Activated CD4-positive, alpha-beta T cell treated with anti-CD3 and anti-CD28 coated beads for 36 hours (primary cell): ENCODE measurements at places on chromosomes 11 and 22. TPM values are rescaled to one million over a fixed set of nuclear protein-coding genes. Genes with fewer than 3 reads are reported as not detected.
A peak's percentile ranks its signal among the peaks of the same experiment; 100 is the strongest.

DNA sequence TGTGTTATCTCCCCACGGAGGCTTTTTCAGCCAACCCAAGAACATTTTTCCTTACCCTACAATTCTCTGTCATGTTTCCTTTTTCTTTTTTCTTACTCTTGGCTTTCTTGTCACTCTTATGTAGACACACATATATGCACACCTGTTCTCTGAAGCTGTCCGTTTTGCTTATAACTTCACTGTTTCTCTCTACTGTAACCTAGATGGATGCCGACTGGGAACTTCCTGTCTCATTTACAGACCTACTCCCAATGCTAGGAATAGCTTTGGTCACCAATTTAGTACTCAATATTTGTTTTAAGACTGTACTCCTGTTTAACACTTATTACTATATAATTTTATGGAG lies 9.9 kb upstream of the CASP12 start:
- no peaks in the 10 kb centered on the region for H3K27me3 ChIP-seq
- peaks cover 5% of the 10 kb centered on the region for H3K36me3 ChIP-seq
- H3K4me3 ChIP-seq: no peak overlapping the region
- peak overlapping the region; percentile 28 for H3K27ac ChIP-seq
- H3K4me1 ChIP-seq: peaks cover 32% of the 10 kb centered on the region
- no peak for DNase-seq

DNA sequence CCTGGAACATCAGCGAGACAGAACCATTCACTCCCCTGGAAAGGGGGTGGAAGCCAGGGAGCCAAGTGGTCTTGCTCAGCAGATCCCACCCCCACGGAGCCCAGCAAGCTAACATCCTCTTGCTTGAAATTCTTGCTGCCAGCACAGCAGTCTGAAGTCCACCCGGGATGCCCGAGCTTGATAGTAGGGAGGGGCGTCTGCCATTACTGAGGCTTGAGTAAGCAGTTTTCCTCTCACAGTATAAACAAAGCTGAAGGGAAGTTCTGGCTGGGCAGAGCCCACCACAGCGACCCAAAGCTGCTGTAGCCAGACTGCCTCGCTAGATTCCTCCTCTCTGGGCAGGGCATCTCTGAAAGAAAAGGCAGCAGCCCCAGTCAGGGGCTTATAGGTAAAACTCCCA lies 764.8 kb upstream of the LUZP2 start:
- no peak for DNase-seq
- no peaks in the 10 kb centered on the region for H3K4me1 ChIP-seq
- no peak overlapping the region for H3K27ac ChIP-seq
- no peaks in the 10 kb centered on the region for H3K27me3 ChIP-seq
- no peaks in the 10 kb centered on the region for H3K36me3 ChIP-seq

DNA sequence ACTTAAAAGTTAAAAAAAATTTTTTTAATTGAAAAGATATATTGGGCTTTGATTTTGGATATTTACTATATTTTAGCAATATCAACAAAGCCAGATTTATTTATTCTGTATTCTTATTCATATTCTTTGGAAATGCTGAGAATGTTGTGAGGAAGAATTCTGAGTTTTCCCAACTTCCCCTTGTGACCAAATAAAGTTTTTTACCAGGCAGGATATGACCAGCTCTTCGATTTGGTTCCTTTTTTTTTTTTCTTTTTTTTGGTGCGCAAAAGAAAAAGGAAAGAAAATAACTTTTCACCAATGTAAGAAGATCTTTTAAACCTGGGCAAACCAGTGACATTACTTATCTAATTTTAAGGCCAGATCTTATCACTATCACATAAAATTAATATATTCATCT lies 12.9 kb downstream of the TCP11L1 start:
- DNase-seq: no peak
- no peaks in the 10 kb centered on the region for H3K27me3 ChIP-seq
- H3K36me3 ChIP-seq: peaks cover 25% of the 10 kb centered on the region
- no peak overlapping the region for H3K4me3 ChIP-seq

GRCh38 chr11:130813196-130813595 lies 103.1 kb downstream of the SNX19 start:
- H3K36me3 ChIP-seq: no peaks in the 10 kb centered on the region

DNA sequence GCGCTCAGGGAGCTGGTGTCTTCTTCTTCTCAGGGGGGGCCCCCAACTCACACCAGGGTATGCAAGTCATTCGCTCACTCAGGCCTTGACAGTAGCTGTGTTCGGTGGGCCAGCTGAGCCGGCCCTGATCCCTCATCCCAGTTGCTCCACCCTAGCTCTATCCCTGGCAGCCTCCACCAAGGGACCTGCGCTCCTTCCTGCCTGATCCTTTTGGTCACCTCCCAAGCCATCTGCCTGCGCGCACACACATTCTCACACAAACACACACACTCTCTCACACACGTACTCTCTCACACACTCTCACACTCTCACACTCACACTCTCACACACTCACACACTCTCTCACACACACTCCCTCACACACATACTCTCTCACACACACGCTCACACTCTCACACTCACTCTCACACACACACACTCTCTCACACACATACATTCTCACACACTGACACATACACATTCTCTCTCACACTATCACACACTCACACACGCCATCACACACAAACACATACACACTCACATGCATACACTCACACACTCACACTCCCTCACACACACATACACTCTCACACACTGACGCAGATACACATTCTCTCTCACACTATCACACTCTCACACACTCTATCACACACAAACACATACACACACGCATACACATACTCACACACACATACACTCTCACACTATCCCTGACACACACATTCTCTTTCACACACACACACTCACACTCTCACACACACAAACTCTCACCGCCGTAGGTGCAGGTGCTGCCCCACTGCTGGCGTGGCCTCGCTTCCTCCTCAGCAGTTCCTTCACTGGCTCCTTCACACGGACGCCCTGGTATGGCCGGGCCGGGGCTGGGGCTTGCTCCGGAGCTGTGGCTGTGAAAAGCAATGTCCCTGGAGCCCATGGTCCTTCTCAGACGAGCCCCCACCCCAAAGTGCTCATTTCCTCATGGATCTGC lies 20.8 kb downstream of the POU2AF1 start:
- H3K27me3 ChIP-seq: no peaks in the 10 kb centered on the region
- peaks cover 2% of the 10 kb centered on the region for H3K4me1 ChIP-seq
- no peaks in the 10 kb centered on the region for H3K36me3 ChIP-seq
- DNase-seq: no peak

The OR51B5 gene
- not detected for total RNA-seq

The GSTT2 gene
- not detected for total RNA-seq

GRCh38 chr11:9214765-9215164 lies 50.4 kb downstream of the DENND5A start:
- no peak overlapping the region for H3K4me3 ChIP-seq
- H3K36me3 ChIP-seq: no peaks in the 10 kb centered on the region
- peaks cover 55% of the 10 kb centered on the region for H3K4me1 ChIP-seq
- no peaks in the 10 kb centered on the region for H3K27me3 ChIP-seq

DNA sequence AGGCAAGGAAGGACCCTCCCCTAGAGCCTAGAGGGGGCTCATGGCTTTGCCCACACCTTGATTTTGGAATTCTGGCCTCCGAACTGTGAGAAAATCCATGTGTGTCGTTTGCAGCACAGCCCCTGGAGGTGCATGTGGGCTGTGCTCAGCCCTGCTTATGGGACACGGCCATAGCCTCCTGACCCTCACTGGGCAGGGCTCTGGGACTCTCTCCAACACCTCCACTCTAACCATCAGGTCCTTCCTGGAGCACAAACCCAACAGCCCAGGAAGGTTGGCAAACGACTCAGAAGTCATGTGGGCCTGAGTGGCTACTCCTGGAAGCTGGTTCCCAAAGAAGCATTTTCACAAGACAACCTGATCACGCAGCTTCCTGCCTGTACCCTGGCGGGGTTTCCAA lies 144.1 kb downstream of the CTTN start:
- H3K27ac ChIP-seq: no peak overlapping the region
- H3K36me3 ChIP-seq: no peaks in the 10 kb centered on the region
- no peaks in the 10 kb centered on the region for H3K4me1 ChIP-seq

DNA sequence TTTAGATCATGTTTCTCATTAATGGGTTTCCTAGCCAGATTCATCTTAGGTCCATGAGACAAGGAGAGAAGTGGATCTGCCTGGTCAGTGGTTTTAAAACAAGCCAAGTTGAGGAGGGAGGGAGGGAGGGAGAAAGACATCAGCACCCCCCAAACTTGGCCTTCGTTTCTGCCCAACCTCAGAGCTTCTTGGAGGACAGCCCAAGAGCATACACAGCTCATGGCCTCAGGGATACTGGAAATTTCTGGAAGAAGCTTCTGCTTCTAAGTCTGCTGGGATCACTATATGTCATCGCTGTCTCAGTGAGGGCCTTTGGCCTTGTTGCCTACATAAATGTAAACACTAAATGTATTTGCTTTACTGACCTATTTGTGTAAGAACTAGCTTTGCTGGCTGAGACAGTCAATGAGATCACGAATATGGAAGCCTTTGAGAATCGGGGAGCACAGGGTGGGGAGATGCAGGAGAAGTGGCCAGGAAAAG lies 375.1 kb downstream of the BUD13 start:
- no peaks in the 10 kb centered on the region for H3K36me3 ChIP-seq
- DNase-seq: no peak
- H3K27me3 ChIP-seq: no peaks in the 10 kb centered on the region
- no peak overlapping the region for H3K27ac ChIP-seq

- peaks cover 20% of the 10 kb centered on the region for H3K36me3 ChIP-seq
- H3K4me3 ChIP-seq: no peak overlapping the region
- DNase-seq: no peak
These were observed 6.7 kb upstream of the SCARF2 start for GRCh38 chr22:20444325-20444724.

DNA sequence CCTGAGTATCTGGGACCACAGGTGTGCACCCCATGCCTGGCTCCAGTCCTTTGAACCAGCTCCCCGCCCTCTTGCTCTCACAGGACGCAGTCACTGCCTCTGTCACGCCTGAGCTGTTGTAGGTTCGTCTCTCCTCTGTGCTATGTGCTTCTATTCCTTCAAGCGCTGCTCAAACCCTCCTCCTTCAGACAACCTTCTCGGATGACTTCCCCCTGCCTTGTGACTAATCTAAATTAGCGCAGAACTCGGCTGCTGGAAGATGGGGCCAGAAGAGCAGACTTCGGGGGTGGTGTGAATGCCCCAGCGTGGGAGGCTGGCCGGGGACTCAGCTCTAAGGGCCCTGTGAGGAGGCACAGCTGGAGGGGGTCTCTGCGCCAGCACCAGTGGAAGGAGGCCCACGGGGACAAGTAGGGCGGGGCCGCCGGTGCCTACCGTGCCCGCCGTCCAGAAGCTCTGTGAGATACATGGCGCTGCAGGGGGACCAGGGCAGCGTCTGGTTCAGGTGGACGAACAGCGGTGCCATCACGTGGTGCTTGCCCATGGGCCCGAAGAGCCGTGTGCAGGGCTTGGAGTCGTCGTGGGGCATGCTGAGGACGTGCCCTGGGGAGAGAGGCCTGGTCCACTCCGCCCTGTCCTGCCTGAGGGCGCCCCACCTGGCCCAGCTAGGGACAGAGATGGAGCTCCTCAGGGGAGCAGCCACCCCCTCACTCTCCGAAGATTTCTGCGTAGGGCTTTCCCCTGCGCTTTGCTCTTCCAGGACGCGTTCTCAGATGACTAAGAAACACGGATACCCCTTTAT lies 12.5 kb downstream of the ADAMTS8 start:
- no peaks in the 10 kb centered on the region for H3K36me3 ChIP-seq
- no peak overlapping the region for H3K4me3 ChIP-seq
- no peak for DNase-seq
- H3K4me1 ChIP-seq: no peaks in the 10 kb centered on the region
- H3K27me3 ChIP-seq: peaks cover 8% of the 10 kb centered on the region

DNA sequence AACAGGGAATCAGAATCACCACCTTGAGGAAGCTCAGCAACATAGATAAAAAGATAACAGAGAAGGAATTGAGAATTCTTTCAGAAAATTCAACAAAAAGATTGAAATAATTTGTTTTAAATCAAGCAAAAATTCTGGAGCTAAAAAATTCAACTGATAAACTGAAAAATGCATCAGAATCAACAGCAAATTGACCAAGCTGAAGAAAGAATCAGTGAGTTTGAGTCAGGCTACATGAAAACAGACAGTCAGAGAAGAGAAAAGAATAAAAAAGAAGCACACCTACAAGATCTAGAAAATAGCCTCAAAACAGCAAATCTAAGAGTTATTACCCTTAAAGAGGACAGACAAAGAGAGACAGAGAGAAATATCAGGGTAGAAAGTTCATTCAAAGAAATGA lies 28.8 kb downstream of the BTG4 start:
- no peak overlapping the region for H3K27ac ChIP-seq
- DNase-seq: no peak
- no peaks in the 10 kb centered on the region for H3K4me1 ChIP-seq
- H3K4me3 ChIP-seq: no peak overlapping the region

The KCNE3 gene
- total RNA-seq: not detected

GRCh38 chr11:57276971-57277675 lies 40.1 kb upstream of the APLNR start:
- no peaks in the 10 kb centered on the region for H3K36me3 ChIP-seq
- DNase-seq: no peak
- no peak overlapping the region for H3K27ac ChIP-seq
- no peak overlapping the region for H3K4me3 ChIP-seq
- peaks cover 2% of the 10 kb centered on the region for H3K4me1 ChIP-seq

The C11orf42 gene
- total RNA-seq: not detected

- no peak overlapping the region for H3K27ac ChIP-seq
- no peaks in the 10 kb centered on the region for H3K27me3 ChIP-seq
- no peaks in the 10 kb centered on the region for H3K4me1 ChIP-seq
- H3K4me3 ChIP-seq: no peak overlapping the region
- no peak for DNase-seq
These were observed 34.7 kb upstream of the CSNK2A3 start for GRCh38 chr11:11387622-11388305.

The LMO1 gene
- not detected for total RNA-seq

The ZNF215 gene
- 3.6 TPM for total RNA-seq

The FGF3 gene
- not detected for total RNA-seq

DNA sequence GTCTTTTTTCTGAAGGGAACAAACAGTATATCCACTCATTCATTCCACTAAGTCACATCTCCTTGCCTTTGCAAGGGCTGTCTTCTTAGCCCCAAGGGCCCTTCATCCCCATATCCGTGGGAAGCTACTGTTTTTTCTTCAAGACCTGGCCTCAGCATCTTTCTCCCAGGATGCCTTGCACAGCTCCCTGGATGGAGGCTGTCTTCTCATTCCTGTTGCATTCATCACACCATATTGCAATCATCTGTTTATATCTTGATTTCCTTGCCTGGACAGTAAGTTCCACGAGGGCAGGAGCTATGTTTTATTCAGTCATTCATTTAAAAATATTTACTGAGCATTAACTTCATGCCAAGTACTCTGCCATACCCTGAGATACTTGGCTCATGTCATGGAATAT lies 29.3 kb upstream of the NECTIN1 start:
- peaks cover 12% of the 10 kb centered on the region for H3K27me3 ChIP-seq
- no peak for DNase-seq
- no peak overlapping the region for H3K4me3 ChIP-seq
- H3K4me1 ChIP-seq: no peaks in the 10 kb centered on the region

The PITPNB gene
- total RNA-seq: 111 TPM

GRCh38 chr22:19063581-19064353 lies 58.4 kb downstream of the DGCR2 start:
- no peak overlapping the region for H3K4me3 ChIP-seq
- no peak for DNase-seq
- peaks cover 2% of the 10 kb centered on the region for H3K4me1 ChIP-seq
- peaks cover 34% of the 10 kb centered on the region for H3K36me3 ChIP-seq
- H3K27me3 ChIP-seq: no peaks in the 10 kb centered on the region
- no peak overlapping the region for H3K27ac ChIP-seq
